Eye (tissue), 1 donor: ENCODE measurements at places on chromosomes 3 and 15.

GRCh38 chr3:139481116-139481515 is 4.8 kb upstream of the RBP2 start:
- DNase-seq: no peak

DNA sequence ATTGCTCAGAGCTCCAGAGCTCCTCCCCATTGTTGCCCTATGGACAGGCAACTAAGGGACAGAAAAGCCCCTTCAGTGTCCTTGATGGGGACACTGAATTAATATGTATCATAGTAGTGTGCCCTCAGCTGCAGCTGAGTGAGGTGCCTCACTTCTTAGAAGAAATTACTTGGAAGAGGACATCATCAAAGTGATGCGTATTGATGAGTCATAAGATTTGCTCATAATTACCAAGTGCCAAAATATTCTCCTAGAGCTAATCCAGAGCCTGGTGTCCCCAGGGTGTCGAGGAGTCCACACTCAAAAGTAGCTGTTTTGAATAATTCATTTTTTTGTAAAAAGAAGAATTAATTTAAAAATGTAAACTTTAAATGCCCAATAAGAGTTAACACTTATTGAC is 200.7 kb upstream of the SEMA6D start:
- DNase-seq: no peak

- peak; percentile 91 for DNase-seq
These were observed 31.5 kb downstream of the KCNAB1 start for GRCh38 chr3:156151824-156152428.

GRCh38 chr3:196694941-196695848 is 16.9 kb downstream of the CEP19 start:
- DNase-seq: no peak

DNA sequence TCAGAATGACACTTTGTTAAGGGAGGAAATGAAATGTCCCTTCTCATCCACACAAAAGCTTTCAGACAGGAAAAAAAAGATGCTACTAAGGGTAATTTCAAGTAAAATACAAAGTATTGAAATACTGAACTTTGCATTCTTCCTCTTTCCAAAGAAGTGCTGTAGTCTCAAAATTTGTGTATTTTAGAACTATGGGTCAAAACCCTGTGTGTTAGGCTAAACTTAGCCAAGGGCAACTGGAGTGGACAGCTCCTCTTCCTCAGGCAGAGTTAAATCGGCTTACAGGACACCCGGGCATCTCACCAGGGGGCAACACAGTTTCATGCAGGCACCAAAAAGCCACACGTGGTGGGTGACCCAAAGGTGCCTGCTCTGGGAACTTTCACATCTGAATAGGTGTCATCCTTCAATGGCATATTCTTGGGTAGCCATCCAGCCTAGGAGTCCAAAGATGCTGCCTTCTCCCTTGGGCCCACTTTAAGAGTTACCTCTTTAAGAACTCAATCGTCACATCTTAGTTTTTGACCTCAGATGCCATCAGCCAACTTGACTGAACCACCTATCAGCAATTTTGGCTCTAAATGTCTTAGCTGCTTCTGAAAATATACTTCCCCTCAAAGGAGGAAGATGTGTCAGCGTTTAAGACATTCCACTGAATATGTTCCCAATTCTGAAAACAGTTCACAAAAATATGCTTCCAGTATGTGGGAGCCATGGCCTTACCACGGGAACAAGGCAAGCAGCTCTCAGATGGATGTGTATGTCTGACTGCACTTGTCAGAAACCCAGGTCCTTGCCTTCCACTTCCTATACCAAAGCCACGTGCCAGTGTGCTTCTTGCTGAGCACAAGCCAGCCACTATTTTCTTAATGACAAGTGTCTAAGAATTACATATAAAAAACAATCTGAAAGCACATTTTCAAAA is 32.2 kb upstream of the MUC13 start:
- DNase-seq: no peak
